ENCODE measurements at places on chromosomes 12 and 14. TPM values are rescaled to one million over a fixed set of nuclear protein-coding genes. Genes with fewer than 3 reads are reported as not detected.

- DNase-seq, result no peak
These were observed 217.5 kb upstream of the SEL1L start for GRCh38 chr14:81751198-81751597.

DNA sequence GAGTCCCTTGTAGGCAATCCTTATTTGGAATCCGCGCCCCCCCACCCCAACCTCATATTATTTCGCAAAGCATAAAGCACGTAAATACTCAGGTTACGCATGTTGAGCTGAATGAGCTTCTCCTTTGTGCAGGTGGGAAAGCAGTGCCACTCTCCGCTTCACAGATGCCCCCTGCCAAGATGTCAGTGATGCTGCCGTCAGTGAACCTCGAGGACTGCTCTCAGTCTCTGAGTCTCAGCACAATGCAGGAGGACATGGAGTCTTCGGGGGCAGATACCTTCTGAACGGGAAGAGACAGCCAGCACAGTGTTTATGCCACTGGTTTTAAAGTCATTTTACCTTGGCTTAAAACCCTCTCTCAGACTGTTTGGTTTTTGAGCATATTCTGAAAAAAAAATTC is 90.1 kb upstream of the DACT1 start:
- DNase-seq, result no peak

GRCh38 chr14:23136566-23137133 is 17.6 kb upstream of the CEBPE start:
- DNase-seq, result no peak

DNA sequence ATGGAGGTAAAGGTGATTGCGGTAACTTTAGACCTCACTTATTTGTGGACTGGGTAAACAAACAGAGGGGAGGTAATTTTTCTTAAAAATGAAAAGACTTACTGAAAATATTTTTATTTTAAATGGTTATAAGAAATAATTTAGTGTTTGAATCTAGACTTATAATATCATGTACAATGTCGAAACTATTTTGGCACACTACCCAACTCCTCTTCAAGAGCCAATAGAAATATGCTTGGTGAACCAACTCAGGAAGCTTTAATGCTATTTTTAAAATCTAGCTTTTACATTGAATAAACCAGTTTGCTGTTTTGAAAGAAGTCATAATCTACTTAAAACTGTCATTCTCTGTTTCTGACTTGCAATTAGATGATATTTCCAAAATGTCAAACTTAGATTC is 175.8 kb upstream of the NPAS3 start:
- no peak for DNase-seq

- DNase-seq, result no peak
These were observed 128.2 kb downstream of the GRIP1 start for GRCh38 chr12:66550626-66551025.

GRCh38 chr12:114868995-114869834 is 185.2 kb upstream of the TBX3 start:
- DNase-seq, result no peak

DNA sequence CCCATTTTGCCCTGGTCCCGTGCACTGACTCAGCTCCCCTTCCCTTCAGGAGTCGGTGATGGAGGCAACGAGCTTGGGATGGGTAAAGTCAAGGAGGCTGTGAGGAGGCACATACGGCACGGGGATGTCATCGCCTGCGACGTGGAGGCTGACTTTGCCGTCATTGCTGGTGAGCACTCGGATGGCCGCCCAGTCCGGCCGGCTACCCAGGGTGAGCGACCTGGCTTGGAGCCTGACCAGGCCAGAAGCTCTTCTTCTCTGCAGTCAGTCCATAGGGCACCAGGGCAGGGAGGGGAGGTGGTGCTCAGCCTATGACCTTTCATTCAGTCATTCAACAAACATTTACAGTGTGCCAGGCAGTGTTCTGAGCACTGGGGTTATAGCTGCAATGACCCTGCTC is 39.8 kb downstream of the GPR68 start:
- DNase-seq, result no peak

GRCh38 chr12:64476844-64477243 is 24.9 kb downstream of the TBK1 start:
- DNase-seq, result no peak

- DNase-seq, result no peak
These were observed 15.9 kb downstream of the MAP3K12 start for GRCh38 chr12:53483225-53483978.

DNA sequence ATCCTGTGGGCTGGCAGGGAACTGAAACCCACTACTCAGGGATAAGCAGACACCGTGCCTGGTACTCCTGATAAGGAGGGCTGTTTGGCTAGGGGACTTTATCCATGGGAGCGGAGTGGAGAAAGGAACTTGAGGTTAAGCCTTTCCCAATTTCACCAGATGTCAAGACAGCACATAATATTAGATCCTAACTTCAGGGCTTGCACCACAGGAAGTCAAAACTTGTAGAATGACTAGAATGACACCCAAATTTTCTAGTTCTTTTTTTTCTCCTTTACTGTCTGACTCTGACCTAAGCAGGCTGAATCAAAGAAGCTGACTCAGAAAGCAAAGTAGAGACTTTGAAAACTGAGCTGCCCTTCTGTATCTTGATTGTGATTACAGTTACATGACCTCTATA is 7.1 kb upstream of the CGRRF1 start:
- peak; percentile 9 for DNase-seq

DNA sequence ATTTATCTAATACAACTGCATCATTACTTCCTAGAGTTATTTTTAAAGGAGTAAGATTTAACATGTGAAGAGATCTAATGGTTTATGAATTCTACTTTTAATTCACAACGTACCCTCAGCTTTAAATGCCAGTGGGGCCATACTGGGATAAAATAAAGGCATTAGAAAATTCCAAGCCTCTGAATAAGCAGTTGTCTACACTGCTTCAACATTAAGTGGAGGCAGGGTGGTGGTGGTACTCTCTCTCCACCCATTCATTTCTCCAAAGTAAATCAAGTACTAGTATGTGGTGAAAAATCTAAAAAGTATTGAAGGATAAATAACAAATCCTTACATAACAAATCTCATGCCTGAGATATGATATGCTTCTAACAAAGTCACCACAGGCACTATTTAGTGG is 52.4 kb downstream of the FERMT2 start:
- no peak for DNase-seq

GRCh38 chr12:96570579-96570978 is 81.2 kb downstream of the CFAP54 start:
- DNase-seq, result no peak

DNA sequence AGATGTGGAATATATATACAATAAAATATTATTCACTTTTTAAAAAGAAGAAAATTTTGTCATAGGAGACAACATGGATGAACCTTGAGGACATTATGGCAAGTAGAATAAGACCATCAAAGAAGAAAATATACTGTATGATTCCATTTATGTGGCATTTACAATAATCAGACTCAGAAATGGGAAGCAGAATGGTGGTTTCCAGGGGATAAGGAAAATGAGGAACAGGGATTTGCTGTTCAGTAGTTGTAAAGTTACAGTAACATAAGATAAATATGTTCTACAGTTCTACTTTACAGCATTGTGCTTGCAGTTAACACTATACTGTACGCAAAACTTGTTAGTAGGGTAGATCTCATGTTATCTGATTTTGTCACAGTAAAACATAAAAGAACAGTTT is 1271.0 kb downstream of the LRFN5 start:
- DNase-seq, result no peak

- no peak for DNase-seq
These were observed 782 bp upstream of the PIWIL1 start for GRCh38 chr12:130336723-130337487.

GRCh38 chr14:21543521-21543960 is 17.4 kb upstream of the SALL2 start:
- DNase-seq, result no peak

GRCh38 chr14:85596562-85596961 is 66.6 kb downstream of the FLRT2 start:
- no peak for DNase-seq

DNA sequence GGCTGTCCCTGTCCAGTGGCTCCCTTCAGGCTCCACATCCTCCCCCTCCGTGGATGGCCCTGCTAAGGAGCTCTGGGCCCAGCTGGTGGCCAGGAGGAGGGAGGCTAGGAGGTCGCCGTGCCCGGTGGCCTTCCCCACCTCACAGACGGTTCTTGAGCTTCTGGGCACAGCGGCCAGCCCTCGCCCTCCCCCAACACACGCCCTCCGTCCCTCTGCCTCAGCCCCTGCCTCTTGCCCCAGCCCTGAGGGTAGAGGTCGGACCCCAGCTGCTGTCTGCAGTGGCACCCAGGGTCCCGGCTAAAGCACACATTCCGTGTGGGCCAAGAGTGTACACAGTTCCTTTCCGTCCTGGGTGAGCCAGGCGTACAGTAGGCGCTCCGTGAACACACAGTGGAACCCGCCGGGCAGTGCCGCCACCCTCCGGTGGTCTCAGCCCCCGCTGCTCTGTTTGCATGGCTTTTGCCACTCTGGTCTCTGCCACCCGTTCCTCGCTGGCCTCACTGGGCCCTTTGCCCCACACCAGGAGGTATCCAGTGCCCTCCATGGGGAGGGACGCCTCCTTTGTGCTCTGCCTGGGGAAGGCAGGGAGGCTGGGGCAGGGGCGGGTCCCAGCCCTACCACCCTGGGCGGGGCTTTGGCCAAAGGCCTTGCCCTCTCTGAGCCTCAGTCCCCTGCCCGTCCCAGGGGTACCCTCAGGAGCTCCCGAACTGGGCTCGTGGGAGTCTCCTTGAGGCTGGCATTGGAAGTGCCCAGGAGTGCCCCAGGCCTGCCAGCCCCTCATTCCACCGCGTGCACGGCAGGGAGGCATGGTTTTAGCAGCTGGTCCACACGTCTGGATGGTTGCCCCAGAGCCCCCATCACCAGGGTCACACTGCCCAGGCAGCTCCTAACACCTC is 13.0 kb downstream of the TRMT61A start:
- no peak for DNase-seq

GRCh38 chr14:67837011-67837624 is 17.5 kb downstream of the RAD51B start:
- peak; percentile 55 for DNase-seq

- DNase-seq, result no peak
These were observed 114.5 kb downstream of the SRGAP1 start for GRCh38 chr12:63958876-63959580.

GRCh38 chr14:92959189-92959531 is 36.2 kb downstream of the CHGA start:
- no peak for DNase-seq

DNA sequence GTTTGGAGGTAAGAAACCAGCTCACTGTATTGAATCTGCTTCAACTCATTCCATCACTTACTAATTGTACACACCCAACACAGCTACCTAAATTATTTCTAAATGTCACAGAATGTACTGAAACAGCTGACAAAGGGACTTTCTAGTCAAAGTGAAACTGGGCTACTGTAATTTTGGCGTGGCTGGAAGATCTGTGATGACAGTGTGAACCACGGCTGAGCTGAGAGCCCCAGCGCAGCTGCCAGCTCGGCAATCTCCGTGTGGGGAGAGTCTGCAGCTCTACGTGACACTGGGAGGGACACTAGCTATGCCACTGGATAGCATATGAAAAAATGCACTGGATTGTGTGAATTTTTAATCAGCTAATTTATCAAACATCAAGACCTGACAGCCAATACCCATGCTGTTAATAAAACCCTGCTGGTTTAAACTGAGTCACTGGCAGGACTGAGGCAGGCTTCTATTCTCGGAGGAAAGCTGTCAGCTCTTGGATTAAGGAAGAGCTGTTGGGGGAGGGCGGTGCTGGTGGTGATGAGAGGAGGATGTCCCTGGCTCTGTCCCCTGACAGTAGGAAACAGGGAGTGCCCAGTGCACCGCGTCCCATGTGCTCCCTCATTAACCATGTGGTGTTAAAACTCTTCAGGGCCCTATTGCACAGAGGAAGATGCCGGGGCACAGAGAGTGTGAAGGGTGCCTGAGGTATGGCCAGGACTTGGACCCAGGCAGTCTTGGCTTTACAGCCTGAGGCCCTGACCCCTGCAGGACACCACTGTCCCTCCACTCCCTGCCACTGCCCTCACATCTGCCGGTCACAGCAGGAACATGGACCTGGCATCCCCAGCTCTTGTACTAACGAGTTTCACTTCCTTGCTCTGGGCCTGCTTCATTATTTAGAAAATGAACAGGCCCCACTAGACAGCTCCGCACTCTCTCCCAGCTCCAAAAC is 13.3 kb downstream of the SLC15A4 start:
- DNase-seq, result no peak

- peak; percentile 38 for DNase-seq
These were observed 280.6 kb upstream of the PWP1 start for GRCh38 chr12:107404981-107405380.

DNA sequence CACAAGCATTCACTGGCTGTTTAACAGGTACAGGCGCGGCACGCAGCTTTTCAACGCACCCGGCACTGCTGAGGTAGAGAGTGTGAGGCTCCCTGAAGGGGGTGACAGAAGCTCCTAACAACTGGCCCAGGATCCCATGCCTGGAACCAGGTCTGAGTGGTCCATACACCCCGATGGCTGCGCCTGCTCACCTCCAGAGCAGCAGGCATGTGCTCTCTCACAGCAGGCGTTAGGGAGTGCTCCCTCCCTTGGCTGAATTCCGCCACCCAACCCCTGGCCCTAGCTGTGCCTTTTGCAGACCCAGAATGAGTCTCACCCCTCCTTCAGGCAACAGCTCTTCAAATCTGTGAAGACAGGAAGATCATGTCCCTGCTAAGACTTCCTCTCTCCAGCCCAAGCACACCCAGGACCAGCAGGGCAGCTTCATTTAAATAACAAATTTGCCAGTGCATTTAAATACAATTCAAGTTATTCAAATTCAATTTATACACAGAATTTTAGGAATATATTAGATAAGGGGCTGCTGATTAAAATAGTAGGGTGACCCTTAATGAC is 86.0 kb downstream of the SETD3 start:
- no peak for DNase-seq

DNA sequence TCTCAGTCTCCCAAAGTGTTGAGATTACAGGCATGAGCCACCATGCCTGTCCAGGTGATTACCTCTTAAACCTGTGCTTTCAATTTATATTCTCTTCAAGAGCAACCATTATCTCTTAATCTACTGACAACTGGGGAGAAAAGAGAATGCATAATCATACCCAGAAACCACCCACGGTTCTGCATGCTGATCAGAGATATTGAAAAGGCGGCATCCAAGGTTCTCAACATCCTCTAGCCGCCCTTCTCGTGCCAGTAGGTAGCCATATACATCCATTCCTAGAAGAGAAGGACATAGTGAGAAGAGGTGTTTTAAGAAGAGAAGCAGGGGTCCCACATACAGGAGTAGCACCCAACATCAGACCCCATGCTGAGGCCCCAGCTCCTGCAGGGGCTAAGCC is 20.8 kb downstream of the ANAPC7 start:
- DNase-seq, result no peak

Gene MTHFD1
- total RNA-seq, result 43.7 TPM

Gene KLRG1
- total RNA-seq, result 2.1 TPM

Gene GPRC5D
- total RNA-seq, result not detected

Gene OAS2
- total RNA-seq, result 0.41 TPM

Gene OR6C75
- not detected for total RNA-seq

Gene CLEC7A
- total RNA-seq, result not detected

Gene SLC24A4
- 1.1 TPM for total RNA-seq

Gene ETFRF1
- 10.1 TPM for total RNA-seq

Gene PDE6H
- total RNA-seq, result not detected

Gene ZDHHC22
- total RNA-seq, result 12.0 TPM
